Osteocyte (in vitro differentiated cells): ENCODE measurements at places on chromosomes 6 and 20. TPM values are rescaled to one million over a fixed set of nuclear protein-coding genes. Genes with fewer than 3 reads are reported as not detected.

- H3K27ac ChIP-seq, result no peak overlapping the region
- H3K36me3 ChIP-seq, result peaks cover 10% of the 10 kb centered on the region
- peaks cover 14% of the 10 kb centered on the region for H3K4me1 ChIP-seq
- no peak overlapping the region for H3K4me3 ChIP-seq
- DNase-seq, result no peak
These were observed 57.2 kb downstream of the ZNF292 start for GRCh38 chr6:87212596-87212995.

The CLPSL2 gene
- not detected in 2 replicates for total RNA-seq

DNA sequence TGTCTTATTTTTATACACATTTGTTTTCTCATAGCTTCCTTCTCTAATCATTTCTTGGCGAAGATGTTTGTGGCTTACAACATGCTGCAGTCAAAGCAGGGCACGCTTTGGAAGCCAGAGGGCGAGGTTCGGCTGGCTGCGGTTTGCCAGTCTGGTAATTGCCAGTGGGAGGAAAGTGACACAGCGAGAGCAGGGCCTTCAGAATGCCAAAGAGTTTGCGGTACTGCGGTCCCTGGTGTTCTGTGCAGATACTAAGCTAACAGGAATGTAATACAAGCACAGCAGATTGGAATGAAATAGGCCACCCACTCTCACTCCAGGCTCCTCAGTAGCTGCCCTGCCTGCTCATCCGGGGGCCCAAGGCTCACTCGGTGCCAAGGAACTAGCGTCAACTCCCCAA is 58.7 kb upstream of the TGM3 start:
- H3K4me1 ChIP-seq, result peaks cover 2% of the 10 kb centered on the region
- no peak for DNase-seq
- H3K4me3 ChIP-seq, result no peak overlapping the region
- H3K27me3 ChIP-seq, result no peaks in the 10 kb centered on the region

GRCh38 chr6:132298344-132298949 is 102.8 kb downstream of the MOXD1 start:
- H3K36me3 ChIP-seq, result peaks cover 3% of the 10 kb centered on the region
- no peak overlapping the region for H3K27ac ChIP-seq
- H3K4me3 ChIP-seq, result no peak overlapping the region
- no peak for DNase-seq

DNA sequence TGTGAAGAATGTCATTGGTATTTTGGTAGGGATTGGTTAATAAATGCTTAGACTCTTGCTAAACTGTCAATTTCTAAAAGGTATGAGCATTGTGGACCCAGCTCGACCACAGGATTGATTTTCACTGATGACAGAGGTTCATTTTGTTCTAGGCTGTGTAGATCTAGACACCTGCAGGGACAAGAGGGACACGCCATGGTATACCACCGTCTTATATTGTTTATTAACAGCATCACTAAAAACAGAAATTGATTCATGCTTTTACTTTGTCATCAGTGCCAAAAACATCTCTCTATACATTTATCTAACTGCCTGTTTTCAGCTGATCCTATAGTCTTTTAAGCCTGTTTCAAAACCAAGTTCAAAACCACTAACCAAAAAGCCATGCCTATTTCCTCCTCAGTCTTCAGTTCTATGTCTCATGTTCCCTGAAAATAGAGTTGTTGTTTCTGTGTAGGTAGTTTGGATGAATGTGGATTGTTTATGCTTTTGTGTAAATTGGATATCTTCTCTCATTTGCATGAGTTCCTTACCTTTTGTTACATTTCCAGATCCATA is 109.8 kb downstream of the JAG1 start:
- H3K27me3 ChIP-seq, result no peaks in the 10 kb centered on the region
- peaks cover 11% of the 10 kb centered on the region for H3K36me3 ChIP-seq
- no peak for DNase-seq
- H3K4me3 ChIP-seq, result no peak overlapping the region
- H3K27ac ChIP-seq, result no peak overlapping the region
- peaks cover 35% of the 10 kb centered on the region for H3K4me1 ChIP-seq

DNA sequence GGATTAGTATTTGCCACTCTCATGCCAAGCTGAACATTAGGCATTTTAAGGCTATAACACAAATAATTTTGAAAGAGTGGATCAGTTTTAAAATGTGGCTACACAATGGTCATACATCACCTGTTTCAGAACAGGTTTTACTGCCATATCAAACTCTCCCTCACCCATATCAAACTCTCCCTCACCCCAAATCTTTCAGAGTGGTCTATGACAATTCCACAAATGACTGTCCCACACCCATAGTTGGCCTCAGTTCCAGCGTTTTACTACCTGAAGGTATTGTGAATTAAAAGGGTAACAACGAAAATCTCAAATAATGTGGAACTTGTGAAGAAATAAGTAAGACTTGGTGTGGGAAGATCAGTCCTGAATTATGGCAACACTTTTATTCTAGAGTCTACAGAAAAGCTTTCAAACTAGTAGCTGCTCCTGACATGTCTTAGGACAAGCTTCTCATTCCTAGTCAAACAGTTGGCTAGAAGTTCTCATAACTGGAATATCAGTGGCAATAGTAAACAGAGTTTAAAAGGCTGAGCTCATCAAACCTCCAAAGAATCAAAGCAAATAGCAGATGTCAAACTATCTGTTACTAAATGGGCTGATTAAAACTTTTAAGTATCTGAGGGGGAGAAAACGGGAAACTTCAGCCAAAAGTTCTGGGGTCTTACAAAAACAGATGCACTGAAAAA is 52.4 kb downstream of the MAP3K7 start:
- H3K36me3 ChIP-seq, result peaks cover 13% of the 10 kb centered on the region
- H3K27me3 ChIP-seq, result no peaks in the 10 kb centered on the region
- no peaks in the 10 kb centered on the region for H3K4me1 ChIP-seq
- no peak overlapping the region for H3K27ac ChIP-seq
- no peak overlapping the region for H3K4me3 ChIP-seq
